ENCODE measurements at places on chromosomes 5 and 9.

- peaks cover 2% of the 10 kb centered on the region for H3K27me3 ChIP-seq
- H3K4me1 ChIP-seq, result peaks cover 8% of the 10 kb centered on the region
- H3K4me3 ChIP-seq, result no peak overlapping the region
- no peak overlapping the region for H3K27ac ChIP-seq
Observed at GRCh38 chr5:112951124-112951702, 25.4 kb upstream of the DCP2 start.

DNA sequence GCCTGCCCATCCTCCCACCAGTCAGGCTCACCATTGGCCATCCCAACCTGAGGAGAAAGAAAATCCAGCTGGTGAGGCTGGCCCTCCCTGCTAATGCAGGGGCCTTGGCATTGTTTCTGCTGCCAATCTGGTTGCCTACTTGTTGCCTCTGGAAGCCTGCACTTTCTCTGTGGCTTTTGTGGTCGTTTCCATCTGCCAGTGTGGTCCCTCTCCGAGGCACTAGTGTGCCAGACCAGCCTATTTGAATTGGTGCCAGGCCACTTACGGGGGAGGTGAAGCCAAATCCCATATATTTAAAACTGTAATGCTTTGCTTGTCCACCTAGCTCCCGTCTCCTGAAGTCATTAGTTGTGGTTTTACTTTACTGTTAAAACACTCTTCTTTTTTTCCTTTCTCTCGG is 213.4 kb upstream of the ADAMTSL1 start:
- no peak for DNase-seq
- peaks cover 5% of the 10 kb centered on the region for H3K4me1 ChIP-seq
- no peak overlapping the region for H3K27ac ChIP-seq
- H3K4me3 ChIP-seq, result no peak overlapping the region
- peaks cover 6% of the 10 kb centered on the region for H3K27me3 ChIP-seq

DNA sequence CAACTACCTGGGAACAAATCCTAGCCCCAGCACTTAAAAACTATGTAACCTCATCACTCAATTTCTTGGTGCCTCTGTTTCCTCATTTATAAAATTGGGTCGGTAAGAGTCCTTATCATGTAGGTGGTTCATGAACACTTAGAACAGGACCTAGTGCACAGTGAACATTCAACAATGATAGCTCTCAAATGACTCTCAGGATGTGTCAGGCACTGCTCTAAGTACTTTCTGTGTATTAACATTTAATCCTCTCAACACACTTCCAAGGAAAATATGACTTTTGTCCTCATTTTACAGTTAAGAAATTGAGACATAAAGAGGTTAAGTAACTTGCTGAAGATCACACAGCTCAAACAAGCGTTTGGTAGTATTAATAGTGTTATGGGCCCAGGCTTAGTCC is 202.1 kb upstream of the KLF4 start:
- H3K27me3 ChIP-seq, result no peaks in the 10 kb centered on the region
- DNase-seq, result no peak
- no peaks in the 10 kb centered on the region for H3K4me1 ChIP-seq
- H3K27ac ChIP-seq, result no peak overlapping the region

- peak overlapping the region; percentile 54 for H3K27ac ChIP-seq
- no peaks in the 10 kb centered on the region for H3K27me3 ChIP-seq
- no peak overlapping the region for H3K4me3 ChIP-seq
- no peak for DNase-seq
- H3K4me1 ChIP-seq, result peaks cover 2% of the 10 kb centered on the region
Observed at GRCh38 chr5:157366741-157367674, 93.0 kb upstream of the NIPAL4 start.

GRCh38 chr5:56088967-56089829 is 94.4 kb upstream of the IL6ST start:
- H3K27ac ChIP-seq, result peak overlapping the region; percentile 47
- no peak overlapping the region for H3K4me3 ChIP-seq
- no peaks in the 10 kb centered on the region for H3K36me3 ChIP-seq
- no peaks in the 10 kb centered on the region for H3K27me3 ChIP-seq

GRCh38 chr9:20853866-20854265 is 169.8 kb downstream of the FOCAD start:
- H3K27ac ChIP-seq, result no peak overlapping the region
- no peak overlapping the region for H3K4me3 ChIP-seq
- DNase-seq, result no peak
- H3K36me3 ChIP-seq, result peaks cover 3% of the 10 kb centered on the region
- H3K4me1 ChIP-seq, result no peaks in the 10 kb centered on the region

- no peaks in the 10 kb centered on the region for H3K4me1 ChIP-seq
- no peaks in the 10 kb centered on the region for H3K27me3 ChIP-seq
- no peak overlapping the region for H3K27ac ChIP-seq
- no peaks in the 10 kb centered on the region for H3K36me3 ChIP-seq
- no peak for DNase-seq
Observed at GRCh38 chr9:110767559-110768063, 99.0 kb downstream of the MUSK start.

DNA sequence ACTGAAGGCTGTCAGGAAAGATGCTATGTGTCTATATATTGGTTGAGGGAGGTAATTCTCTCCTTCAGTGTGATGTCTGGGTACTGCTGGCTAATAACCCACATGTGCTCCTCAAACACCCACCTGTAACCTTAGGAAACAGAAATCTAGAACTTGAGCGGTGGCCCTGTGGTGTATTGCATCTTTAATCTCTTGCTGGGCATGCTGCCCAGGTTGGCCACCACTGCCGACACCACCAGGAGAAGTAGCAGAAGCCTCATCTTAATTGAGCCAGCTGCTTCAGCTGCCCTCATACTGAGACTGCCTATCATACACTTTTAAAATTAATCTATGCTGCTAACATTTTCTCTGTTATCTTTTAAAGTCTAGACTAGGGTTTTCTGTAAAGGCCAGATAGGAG is 103.5 kb upstream of the C5orf63 start:
- H3K27ac ChIP-seq, result no peak overlapping the region
- H3K4me1 ChIP-seq, result no peaks in the 10 kb centered on the region
- no peak for DNase-seq
- H3K4me3 ChIP-seq, result no peak overlapping the region
- peaks cover 2% of the 10 kb centered on the region for H3K27me3 ChIP-seq

DNA sequence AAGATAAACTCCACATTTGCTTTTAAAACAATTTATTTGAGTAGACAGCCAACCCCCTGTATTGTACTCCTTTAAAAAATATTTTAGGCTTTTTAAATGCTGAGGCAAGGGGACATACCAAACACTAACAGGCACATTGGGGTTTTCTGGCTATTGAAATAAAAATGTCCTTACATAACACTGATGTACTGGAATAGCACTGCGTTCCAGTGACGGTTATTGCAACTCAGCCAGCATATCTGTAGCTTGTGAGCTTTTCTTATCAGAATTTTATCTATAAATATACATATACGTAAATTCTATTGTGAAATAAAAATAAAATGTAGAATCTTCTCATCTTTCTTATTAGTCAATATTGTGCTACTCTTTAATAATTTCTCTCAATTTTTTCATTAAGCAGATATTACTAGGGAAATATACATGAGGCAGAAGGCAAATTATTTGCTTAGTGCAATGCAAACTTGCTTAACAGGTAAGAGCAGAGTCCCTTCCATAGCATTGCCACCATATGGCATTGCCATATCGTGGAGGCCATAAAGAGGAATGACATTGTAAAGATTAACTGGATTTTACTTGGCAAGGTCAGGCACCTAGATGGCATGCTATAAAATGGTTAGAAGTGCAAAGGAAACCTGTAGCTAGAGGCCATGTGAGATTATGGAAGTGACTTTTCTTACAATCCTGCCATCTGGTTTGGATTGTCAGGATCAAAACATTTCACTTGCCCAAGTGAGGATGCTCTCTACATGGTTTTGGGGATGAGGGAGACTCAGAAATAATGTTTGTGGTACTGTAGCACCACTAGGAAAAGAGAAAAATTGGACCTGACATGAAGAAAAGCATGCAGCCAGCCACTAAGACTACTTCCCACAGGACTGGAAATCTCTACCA is 94.8 kb upstream of the CDKN2B start:
- no peaks in the 10 kb centered on the region for H3K36me3 ChIP-seq
- H3K27ac ChIP-seq, result no peak overlapping the region
- DNase-seq, result no peak
- H3K27me3 ChIP-seq, result peaks cover 37% of the 10 kb centered on the region
- peaks cover 61% of the 10 kb centered on the region for H3K4me1 ChIP-seq

DNA sequence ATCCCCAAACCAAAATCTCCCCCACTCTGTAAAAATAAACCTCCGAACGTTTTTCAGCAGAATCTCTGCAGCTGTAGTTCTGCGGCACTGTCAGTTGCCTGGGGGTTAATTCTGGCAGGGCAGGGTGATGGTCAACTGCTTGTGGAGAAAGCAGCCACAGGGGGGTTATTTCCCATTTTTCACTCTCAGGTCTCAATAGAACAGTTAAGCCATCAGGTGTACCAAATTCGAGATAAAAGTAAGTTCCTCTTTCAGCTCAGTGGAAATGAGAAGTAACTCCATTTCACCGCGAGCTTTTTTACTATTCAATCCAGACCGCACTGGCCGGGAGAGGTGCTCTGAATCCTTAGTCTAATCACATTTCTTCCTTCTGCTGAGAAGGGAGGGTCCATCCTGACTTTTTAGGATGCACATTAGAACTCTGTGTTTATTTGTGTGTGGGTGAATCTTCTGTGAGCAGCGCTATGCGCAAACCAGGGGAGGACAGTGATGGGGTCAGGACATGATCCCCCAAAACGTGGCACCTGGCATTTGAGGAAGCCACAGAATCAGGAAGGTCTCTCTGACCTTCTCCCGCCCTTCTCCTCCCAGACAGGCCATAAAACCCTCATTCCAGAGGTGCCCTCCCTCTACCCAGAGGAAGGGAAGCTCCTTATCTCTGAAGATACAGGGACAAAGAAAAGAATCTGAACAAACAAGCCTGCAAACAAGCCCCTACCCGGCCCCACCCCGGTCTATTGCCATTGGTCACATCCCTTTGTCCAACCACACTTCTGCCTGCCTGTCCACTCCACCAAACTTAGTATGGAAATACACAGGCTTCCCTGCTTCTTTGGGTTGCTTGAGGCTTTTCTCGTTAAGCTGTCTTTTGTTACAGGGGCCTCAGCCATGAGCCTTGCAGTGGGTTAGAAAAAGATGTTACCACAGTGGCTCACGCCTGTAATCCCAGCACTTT is 229.0 kb downstream of the ROR2 start:
- H3K27me3 ChIP-seq, result peaks cover 53% of the 10 kb centered on the region
- no peak overlapping the region for H3K4me3 ChIP-seq
- H3K27ac ChIP-seq, result no peak overlapping the region
- no peaks in the 10 kb centered on the region for H3K36me3 ChIP-seq

DNA sequence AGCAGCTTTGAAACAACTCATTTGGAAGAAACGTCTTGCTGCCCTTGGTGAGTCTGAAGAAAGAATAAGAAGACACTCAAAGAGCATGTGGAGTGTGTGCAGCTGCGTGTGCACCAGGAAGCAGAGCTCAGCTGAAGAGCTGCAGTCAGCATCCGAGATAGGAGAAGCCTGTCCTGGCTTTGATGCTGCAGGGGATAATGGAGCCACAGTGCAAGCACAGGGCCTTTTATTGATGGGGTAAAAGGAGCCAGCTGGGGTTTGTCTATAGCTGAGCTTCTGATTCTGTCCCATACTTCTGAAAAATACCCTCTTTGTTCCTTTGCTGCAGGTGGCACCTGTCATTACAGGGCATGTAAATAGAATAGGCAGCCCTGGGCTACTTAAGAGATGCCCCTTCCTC is 375.7 kb upstream of the ZNF462 start:
- no peak overlapping the region for H3K27ac ChIP-seq
- DNase-seq, result no peak
- H3K4me1 ChIP-seq, result no peaks in the 10 kb centered on the region
- no peaks in the 10 kb centered on the region for H3K36me3 ChIP-seq
- no peak overlapping the region for H3K4me3 ChIP-seq
- H3K27me3 ChIP-seq, result no peaks in the 10 kb centered on the region

DNA sequence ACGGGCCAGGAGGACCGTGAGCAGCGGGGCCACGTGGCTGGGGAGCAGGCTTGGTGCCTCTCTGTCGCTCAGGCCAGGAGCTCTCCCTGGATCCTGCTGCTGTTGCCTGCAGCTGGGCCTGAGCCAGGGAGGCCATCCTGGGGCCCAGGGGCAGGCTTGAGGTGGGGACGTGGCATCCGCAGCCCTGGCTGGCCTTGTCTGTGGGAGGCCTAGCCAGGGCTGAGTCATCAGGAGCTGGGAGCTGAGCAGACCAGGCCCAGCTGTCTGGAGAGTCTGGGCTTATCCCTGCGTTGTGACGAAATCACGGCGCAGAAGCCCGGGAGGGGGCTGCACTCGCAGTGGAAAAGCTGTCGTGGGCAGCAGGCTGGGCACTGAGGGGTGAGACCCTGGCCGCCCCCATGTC is 138.8 kb upstream of the COL5A1 start:
- no peaks in the 10 kb centered on the region for H3K4me1 ChIP-seq
- H3K27ac ChIP-seq, result no peak overlapping the region
- no peak for DNase-seq
- H3K36me3 ChIP-seq, result no peaks in the 10 kb centered on the region
- H3K4me3 ChIP-seq, result no peak overlapping the region

GRCh38 chr5:125409861-125410536 is 663.6 kb upstream of the ZNF608 start:
- H3K36me3 ChIP-seq, result no peaks in the 10 kb centered on the region
- no peaks in the 10 kb centered on the region for H3K4me1 ChIP-seq
- DNase-seq, result no peak

DNA sequence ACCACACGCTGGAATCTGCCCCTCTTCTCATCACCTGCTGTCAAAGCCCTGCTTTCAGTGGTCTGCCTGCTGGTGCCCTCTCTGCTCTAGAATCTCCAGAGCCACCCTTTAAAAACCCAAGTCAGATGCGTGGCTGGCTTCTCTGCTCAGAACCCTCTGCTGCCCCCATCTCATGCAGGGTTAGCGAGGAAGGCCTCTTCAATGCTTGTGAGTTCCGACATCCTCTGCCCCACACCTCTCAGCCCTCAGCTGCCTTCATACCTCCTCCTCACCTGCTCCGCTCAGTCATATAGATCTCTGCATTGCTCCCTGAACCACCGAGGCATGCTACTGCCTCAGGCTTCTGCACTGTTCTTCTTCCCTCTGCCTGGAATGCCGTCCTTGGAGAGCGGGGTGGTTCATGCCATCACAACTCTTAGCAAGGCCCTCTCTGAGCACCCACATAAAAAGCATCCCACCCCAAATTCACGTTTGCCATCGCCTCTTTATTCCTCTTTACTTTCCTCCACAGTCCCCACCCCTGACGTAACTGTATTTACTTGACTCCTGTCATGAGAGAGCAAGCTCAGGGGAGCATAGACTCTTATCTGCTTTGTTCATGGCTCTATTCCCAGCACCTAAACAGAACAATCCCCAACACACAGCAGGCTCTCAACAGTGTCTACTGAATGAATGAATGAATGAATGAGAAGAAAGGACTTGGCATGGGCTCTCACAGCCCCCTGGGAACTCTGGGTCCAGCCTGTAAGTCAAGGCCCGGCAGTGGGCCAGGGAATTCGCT is 10.4 kb downstream of the SHB start:
- peaks cover 2% of the 10 kb centered on the region for H3K4me1 ChIP-seq
- H3K27me3 ChIP-seq, result no peaks in the 10 kb centered on the region

DNA sequence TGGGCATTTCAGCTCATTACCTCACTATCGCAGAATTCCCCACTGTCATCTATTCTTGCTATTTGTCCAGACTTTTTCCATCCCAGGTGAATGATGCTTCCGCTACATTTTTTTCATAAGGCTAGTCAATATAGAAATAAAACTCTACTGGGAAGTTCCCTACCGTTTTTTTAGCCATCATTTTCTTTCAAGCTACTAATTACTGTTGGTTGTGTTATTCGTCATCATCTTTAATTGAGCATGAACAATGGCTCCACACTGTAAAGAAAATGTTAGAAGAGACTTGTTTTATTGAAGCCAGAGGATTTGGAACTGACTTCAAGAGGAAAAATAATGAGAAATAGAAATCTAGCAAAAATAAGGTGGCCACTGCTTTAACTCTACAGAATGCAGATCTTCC is 265.0 kb downstream of the ZNF608 start:
- no peak overlapping the region for H3K4me3 ChIP-seq
- no peaks in the 10 kb centered on the region for H3K36me3 ChIP-seq
- no peaks in the 10 kb centered on the region for H3K4me1 ChIP-seq
- no peak overlapping the region for H3K27ac ChIP-seq
- no peak for DNase-seq
